Stimulated activated CD8-positive, alpha-beta memory T cell treated with anti-CD3 and anti-CD28 coated beads, Interleukin-15, amount 100 ng/mL, for 24 hours (primary cell): ENCODE measurements at places on chromosomes 16 and 17.

- no peak for DNase-seq
Measured at GRCh38 chr17:54280741-54281140, 458.0 kb downstream of the KIF2B start.

- no peak for DNase-seq
Measured at GRCh38 chr17:42337442-42337841, 49.1 kb downstream of the STAT5A start.

GRCh38 chr17:50257676-50258224, 16.5 kb upstream of the TMEM92 start:
- DNase-seq = no peak

- no peak for DNase-seq
Measured at GRCh38 chr16:70688246-70688742, 2.4 kb upstream of the MTSS2 start.

- no peak for DNase-seq
Measured at GRCh38 chr16:72410492-72410891, 238.5 kb upstream of the PMFBP1 start.

DNA sequence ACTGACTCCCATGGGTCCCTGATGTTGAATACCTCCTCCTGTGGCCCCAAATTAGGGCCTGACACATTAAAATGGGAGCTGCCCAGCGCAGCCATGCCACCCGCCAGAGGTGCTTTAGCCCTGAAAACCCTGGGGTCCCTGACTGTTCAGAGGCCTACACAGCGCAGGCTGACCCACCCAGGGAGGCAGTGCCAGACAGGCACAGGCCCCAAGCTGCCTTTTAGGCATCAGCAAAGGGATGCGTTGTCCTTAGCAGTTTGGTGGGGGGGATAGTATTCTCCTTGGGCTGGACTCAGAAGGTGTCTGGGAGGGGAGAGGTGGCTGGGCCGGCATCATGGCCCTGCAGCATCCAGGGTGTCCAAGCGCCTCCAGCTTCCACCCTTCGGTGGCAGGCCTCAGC, 1.4 kb downstream of the RAPGEFL1 start:
- DNase-seq = no peak

DNA sequence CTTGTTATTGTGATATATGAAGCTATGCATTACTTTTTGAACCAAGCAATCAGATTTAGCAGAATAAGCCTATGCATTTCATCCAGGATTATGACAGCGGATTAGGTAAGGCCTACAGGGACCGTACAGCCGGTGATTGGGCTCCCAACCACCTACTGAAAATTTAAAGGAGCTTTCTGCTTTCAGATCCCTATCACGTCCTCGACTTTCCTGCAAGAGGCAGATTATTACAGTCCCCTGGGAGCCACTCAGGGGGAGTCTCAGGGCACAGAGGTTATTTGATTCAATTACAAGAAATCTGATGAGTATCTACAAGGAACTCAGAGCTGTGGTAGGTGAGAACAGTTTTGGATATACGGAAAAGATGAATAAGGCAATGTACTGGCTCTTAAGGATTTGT, 80.7 kb downstream of the HS3ST3B1 start:
- DNase-seq = no peak

DNA sequence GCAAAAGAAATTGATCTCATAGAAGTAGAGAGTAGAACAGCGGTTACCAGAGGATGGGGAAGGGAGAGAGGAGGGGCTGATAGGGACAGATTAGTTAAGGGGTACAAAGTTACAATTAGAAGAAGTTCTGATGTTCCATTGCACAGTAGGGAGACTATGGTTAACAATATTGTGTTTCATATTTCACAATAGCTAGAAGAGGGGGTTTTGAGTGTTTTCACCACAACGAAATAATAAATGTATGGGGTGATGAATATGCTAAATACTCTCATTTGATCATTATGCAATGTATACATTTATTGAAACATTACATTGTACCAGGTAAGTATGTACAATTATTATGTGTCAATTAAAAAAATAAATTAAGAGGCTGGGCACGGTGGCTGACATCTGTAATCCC, 291.2 kb upstream of the KCNJ16 start:
- no peak for DNase-seq

DNA sequence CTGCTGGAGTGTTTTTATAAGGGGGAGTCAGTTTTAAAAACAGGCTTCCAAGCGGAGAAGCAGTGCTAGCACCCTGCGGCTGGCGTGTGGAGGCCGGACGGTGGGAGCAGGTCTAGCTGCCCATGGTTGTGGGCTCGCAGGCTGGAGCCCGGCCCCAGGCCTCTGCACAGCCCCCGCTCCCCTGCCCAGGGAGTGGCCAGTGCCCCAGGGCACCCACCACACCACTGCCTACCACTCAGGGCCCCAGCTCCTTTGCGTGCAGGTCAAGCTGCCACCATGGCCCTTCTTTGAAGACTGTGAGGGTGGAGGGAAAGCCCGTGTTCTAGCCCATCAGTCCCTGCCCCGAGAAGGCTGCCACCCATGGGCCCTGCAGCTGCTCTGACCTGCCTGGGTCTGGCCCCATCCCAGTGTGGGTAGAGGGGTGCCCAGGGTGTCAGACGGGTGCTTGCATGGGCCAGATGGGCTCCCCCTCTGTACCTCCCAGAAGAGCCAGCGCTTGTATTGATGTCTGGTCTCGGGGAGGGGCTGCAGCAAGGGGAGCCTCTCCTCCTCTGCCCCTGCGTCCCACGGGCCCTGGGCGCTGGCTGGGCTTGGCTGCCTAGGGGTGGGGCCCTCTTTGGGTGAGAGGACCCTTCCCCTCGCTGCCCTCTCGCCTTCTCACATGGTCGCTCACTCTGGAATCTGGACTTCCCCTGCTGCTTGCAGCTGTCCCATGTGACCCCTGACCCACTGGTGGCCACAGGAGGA, 1.5 kb upstream of the NUDT16L1 start:
- DNase-seq = no peak

- no peak for DNase-seq
Measured at GRCh38 chr17:82985428-82985805, 94.0 kb upstream of the METRNL start.

GRCh38 chr16:56615353-56615752, 7.0 kb downstream of the MT2A start:
- DNase-seq = no peak

DNA sequence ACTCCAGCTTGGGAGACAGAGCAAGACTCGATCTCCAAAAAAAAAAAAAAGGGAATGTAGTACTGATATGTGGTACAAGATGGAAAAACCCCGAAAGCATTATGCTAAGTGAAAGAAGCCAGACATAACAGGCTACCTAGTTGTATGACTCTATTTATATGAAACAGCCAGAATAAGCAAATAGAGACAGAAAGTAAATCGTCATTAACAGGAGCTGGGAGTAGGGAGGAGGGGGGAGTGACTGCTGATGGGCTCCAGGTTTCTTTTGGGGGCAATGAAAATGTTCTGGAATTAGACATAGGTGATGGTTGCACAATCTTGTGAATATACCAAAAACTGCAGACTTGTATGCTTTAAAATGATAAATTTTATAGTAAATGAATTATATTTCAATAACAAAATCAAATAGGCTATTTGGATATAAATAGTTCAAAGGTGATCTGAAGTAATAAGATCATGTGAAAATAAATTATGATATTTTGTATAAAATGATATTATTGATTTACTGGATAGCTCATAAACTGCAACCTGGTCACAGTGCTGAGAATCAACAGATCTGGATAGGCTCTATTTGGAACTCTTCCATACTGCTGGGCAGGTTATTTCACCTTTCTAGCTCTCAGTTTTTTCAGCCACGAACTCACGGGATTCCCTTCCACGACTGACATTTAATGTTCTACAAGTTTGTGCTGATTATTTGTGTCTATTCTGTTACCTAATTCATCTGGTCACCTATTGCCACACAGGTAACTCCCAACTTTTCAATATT, 27.1 kb downstream of the ZNF652 start:
- DNase-seq = no peak

- DNase-seq = no peak
Measured at GRCh38 chr16:53999841-54000240, 286.7 kb downstream of the IRX3 start.

- DNase-seq = no peak
Measured at GRCh38 chr16:74078511-74079231, 217.9 kb upstream of the PSMD7 start.

DNA sequence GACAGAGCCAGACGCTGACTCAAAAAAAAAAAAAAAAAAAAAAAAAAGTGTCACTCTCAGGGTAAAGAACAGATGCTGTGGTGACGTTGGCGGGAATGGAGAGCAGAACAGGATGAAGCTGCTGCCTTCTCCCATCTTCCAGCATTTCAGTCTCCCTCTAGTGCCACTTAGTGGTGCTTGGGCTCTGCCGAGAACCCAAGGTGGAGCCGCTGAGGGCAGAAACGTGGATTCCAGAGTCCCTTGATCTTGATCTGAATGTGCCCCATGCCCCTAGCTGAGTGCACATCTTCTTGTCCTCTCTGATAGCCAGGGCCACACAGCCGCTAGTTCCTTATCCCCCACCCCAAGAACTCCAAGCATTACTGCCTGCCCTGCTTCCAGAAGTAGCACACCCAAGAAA, 43.2 kb upstream of the FA2H start:
- DNase-seq = no peak

DNA sequence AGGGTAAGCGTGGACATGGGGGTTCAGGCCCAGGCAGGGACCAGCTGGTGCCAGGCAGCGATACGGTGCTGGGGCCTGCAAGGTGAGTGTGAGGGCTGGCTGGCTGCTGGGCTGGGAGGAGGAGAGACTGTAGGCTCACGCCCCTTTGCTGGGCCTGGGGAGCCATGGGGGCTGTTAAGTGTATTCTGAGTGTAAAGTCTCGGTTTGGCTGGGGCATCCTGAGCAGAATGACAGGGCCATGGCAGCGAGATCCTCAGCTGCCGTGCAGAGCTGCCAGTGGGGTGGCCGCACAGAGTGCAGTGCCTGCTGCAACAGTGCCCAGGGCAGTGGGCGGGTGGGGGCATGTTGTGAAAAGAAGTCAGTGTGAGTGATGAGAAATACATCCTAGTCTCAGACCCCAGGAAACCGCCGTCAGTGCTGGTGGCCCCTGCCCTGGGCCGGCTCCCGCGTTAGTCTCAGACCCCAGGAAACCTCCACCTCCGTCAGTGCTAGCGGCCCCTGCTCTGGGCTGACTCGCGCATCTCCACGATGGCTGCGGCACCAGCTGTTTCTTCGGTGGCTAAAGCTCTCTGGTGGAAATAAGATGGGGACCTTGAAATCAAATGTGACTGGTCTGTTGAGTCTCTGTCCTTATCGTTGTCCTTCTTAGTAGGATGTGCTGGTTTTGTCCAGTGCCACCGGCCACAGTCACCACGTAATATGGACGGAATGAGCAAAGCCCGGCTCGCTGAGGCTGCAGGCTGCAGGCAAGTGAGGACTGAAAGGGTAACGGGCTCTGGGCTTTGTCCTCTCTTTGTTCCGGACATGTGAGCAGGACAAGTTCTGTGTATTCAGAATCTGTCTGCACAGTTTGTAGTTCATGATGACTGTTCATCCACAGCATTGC, 22.9 kb downstream of the ACSF3 start:
- DNase-seq = no peak

GRCh38 chr17:29212681-29213121, 32.5 kb upstream of the MYO18A start:
- no peak for DNase-seq

DNA sequence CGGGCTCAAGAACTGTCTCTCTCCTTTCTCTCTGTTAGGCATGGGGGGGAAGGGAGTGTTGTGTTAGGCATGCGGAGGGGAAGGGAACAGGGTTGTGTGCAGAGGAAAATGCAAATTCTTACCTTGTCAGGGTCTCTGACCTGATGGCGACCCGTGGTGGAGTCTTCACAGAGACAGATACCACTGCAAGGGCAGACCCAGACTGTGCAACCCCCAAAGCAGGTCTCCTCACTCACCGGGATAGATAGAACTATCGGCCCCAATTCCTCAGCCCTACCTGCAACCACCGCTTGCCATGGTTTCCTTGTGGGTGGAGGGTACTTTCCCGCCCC, 9.6 kb upstream of the MPP2 start:
- no peak for DNase-seq

GRCh38 chr17:1709971-1710806, at the start of gene TLCD2:
Gene TLCD2, minus strand, starts transcription at chr17:1710377. Its CDS starts 135 bp downstream, at chr17:1710242.
- DNase-seq = no peak

GRCh38 chr17:16880121-16880842, 91.6 kb downstream of the TNFRSF13B start:
- no peak for DNase-seq

GRCh38 chr17:49252148-49252695, 21.6 kb upstream of the PHOSPHO1 start:
- no peak for DNase-seq

- DNase-seq = no peak
Measured at GRCh38 chr16:9256196-9256595, 164.8 kb downstream of the HAPSTR1 start.
